ENCODE measurements at places on chromosomes 1 and 21. TPM values are rescaled to one million over a fixed set of nuclear protein-coding genes. Genes with fewer than 3 reads are reported as not detected.

RAB42 gene
- 10.6 TPM for total RNA-seq

SH2D1B gene
- total RNA-seq, result not detected

AQP10 gene
- not detected for total RNA-seq

VANGL2 gene
- total RNA-seq, result under 0.01 TPM

RHBDL2 gene
- total RNA-seq, result 0.73 TPM

SLAMF8 gene
- total RNA-seq, result not detected

HEYL gene
- total RNA-seq, result not detected

CCDC27 gene
- not detected for total RNA-seq

METTL13 gene
- 34.5 TPM for total RNA-seq

FALEC gene
- not detected for total RNA-seq

PLPP3 gene
- total RNA-seq, result 265 TPM

CFAP107 gene
- total RNA-seq, result under 0.01 TPM

GCSAML gene
- not detected for total RNA-seq

OR10Z1 gene
- total RNA-seq, result not detected

ASCL5 gene
- not detected for total RNA-seq

NOTCH2NLA gene
- 63.3 TPM for total RNA-seq

OPTC gene
- not detected for total RNA-seq

SLC6A9 gene
- 7.4 TPM for total RNA-seq

C8B gene
- total RNA-seq, result not detected

LORICRIN gene
- total RNA-seq, result not detected

STYXL2 gene
- total RNA-seq, result not detected

GRIK1 gene
- not detected for total RNA-seq

LRRC40 gene
- 15.5 TPM for total RNA-seq

RSPO1 gene
- 0.15 TPM for total RNA-seq

HMGCS2 gene
- not detected for total RNA-seq

TMEM82 gene
- not detected for total RNA-seq

RAB25 gene
- not detected for total RNA-seq

GJA9 gene
- total RNA-seq, result not detected

PTGER3 gene
- total RNA-seq, result 3.9 TPM

PPFIA4 gene
- 20.0 TPM for total RNA-seq

CDKN2C gene
- total RNA-seq, result 16.7 TPM

CATSPER4 gene
- not detected for total RNA-seq

CASZ1 gene
- under 0.01 TPM for total RNA-seq

OPRD1 gene
- under 0.01 TPM for total RNA-seq

ZSWIM5 gene
- 1.3 TPM for total RNA-seq

OXCT2 gene
- total RNA-seq, result 4.1 TPM

FAM72C gene
- total RNA-seq, result 1.5 TPM

CD1C gene
- total RNA-seq, result not detected

All from smooth muscle cell of trachea (primary cell).